Bronchial smooth muscle cell (primary cell): ENCODE measurements at places on chromosomes 5 and 9. TPM values are rescaled to one million over a fixed set of nuclear protein-coding genes. Genes with fewer than 3 reads are reported as not detected.

The DRD1 gene
- under 0.01 TPM in 1 of 2 replicates, not detected in the other for total RNA-seq

The MYOZ3 gene
- 0.26 and 0.47 TPM in 2 replicates for total RNA-seq

The IFNK gene
- total RNA-seq: not detected in 2 replicates

The ZNF618 gene
- total RNA-seq: 5.5 and 7.7 TPM in 2 replicates

The GDA gene
- total RNA-seq: not detected in 2 replicates

The OLFM1 gene
- total RNA-seq: 1.1 and 4.5 TPM in 2 replicates
